ENCODE measurements at places on chromosomes 4 and X.

DNA sequence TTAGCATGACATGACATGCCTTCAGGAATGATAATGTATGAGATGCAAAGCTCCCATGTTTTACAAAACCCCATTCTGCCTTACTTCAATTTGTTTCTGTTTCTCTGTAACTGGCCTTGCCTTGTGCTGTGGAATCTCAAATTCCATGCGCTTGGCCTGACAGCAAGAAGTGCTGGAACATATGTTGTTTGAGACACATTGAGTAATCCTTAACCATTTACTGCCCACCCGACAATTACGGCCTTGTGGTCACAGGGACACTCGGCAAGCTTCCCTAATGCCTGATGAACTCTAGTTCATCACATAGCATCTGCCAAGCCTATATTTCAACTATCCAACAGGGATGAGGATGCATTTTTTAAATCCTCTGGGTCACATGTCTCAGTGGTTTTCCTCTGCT is 226.4 kb upstream of the CASK start:
- DNase-seq = no peak

- peak; percentile 81 for DNase-seq
These were observed 1.2 kb upstream of the NEUROG2 start for GRCh38 chr4:112517067-112517634.

DNA sequence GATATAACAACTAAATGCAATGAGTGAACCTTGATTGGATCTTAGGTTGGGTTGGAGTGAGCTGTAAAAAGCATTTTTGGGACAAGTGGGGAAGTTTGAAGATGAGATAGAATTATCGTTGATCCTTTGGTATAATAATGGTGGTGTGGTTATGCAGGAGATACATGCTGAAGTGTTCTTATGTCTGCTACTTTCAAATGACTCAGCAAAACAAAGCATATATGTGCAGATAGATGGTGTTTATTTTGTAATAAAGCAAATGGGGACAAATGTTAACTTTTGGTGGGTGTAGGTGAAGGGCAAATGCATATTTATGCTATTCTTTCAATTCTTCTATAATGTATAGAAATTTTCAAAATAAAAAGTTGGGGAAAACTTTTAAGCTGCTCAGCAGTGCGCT is 26.2 kb downstream of the RP2 start:
- DNase-seq = no peak

- no peak for DNase-seq
These were observed 27.6 kb downstream of the QRFPR start for GRCh38 chr4:121353213-121353612.

GRCh38 chr4:29817961-29818360 is 902.2 kb upstream of the PCDH7 start:
- DNase-seq = no peak

DNA sequence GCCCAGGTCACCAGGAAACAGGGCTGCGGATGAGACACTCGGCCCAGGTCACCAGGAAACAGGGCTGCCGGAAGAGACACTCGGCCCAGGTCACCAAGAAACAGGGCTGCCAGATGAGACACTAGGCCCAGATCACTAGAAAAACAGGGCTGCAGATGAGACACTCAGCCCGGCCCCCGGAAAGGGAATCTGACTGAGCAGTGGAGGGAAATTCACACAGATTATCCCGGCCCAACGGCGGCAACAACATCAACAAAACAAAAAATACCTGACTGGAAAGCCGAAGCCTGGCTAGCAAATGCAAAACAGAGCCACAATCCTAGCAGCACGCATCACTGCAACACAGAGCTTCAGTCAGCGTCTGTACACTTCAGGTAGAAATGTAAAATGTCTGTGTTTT is 20.7 kb downstream of the AFAP1 start:
- no peak for DNase-seq

DNA sequence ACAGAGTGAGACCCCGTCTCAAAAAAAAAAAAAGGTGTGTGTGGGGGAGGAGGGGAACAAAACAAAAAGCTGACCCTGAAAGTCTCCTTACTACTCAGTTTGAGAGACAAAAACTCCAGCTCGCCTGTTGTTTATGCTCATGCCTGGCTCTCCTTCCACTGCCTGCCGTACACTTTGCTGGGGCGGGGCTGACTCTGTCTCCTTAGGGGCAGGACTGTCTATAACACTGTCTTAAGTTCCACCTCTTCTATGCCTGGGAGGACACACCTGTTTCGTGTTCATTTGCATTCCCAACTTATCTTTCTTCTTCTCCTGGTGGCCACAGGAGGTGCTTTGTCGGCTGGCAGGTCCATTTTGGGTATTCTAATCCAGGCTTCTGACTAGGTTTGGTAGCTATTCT is 81.4 kb downstream of the MTNR1A start:
- DNase-seq = no peak

- no peak for DNase-seq
These were observed 68.9 kb downstream of the HTRA3 start for GRCh38 chr4:8338351-8338961.

DNA sequence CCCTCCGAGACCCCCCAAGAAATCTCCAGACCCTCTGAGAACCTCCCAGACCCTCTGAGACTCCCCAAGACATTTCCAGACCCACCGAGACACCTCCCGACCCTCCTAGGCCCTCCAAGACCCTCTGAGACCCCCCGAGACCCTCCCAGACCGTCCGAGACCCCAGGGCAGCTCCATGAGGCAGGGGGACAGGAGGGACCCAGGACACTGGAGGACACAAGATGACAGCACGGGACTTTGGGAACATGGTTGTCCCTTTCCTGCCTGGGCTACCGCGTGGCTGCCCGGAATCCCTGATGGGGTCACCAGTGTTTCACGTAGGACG is 10.3 kb downstream of the CTBP1 start:
- DNase-seq = no peak

DNA sequence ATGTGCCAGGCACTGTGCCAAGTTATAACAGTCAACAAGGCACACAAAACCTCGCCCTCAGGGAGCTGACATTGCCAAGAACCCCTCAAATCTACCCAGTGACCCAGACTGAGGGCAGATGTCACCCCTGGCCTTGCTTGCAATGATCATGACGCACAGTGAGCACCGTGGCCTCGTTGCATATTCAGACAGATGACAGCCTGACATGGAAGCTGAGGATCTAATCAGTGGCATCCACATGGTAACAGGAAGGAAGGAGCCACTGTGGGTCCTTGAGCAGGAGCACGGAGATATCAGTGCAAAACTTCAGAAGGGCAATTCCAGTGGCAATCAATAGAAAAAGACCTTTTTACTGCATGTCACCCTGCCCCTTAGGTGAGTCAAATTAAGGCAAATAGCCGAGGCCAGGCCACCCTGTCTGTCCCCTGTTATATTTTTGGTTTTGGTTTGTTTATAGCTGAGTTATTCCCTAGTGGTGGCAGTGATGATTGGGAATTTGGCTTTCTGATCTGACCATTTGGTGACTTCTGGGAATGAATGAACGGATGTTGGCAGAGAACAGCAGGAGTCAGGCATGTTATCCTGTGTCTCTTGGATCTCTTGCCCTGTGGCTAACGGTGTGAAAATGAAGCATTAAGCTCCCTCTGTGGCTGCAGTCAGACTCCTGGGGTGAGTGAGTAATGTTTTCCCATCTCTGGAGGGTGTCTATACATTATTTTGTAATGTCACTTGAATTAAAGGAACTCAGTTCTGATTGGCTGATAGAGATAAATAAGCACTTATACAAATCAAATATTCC is 20.4 kb downstream of the WDR13 start:
- no peak for DNase-seq

DNA sequence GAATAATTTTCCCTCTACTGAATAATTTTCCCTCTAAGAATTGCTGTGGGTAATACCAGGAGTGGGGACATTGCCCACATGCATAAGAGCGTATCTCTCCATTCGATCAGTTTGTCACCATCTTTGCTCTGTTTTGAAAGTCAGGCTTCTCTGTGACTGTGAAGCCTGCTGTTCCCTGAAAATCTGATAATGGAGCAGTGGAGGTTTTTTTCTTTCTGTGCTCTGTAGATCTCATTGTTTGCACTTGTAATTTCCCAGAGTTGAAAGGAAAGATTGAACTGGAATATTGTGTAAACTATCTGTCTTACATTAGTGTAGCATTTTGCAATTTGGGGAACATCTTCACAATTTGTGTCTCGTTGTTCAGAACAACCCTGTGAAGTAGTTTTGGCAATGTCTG is 4.3 kb downstream of the ZXDB start:
- DNase-seq = no peak

DNA sequence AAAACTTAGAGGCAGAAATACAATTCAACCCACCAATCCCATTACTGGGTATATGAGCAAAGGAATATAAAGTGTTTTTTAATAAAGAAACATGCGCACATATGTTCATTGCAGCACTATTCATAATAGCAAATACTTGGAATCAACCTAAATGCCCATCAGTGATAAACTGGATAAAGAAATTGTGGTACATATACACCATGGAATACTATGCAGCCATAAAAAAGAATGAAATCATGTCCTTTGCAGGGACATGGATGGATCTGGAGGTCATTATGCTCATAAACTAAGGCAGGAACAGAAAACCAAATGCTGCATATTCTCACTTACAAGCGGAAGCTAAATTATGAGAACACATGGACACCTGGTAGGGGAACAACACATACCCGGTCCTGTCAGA is 807.7 kb upstream of the INTU start:
- no peak for DNase-seq

DNA sequence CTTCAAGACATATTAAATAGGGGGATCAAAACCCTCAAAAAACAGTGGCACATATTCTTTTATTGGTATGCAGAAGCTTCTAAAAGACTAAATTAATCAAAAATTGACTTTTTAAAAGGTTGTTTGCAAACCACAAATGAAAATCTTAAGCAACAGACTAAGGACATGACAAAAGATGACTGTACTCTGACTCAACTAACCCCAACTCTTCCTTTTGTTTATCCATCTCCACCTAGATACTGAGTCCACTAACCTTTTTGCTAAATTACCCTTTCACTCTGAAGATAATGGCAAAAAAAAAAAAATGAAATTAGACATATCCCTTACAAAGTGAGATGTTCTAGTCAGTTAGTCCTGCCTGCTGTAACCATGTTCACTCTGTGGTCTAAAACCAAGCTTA is 91.6 kb upstream of the NLRP2B start:
- DNase-seq = no peak

DNA sequence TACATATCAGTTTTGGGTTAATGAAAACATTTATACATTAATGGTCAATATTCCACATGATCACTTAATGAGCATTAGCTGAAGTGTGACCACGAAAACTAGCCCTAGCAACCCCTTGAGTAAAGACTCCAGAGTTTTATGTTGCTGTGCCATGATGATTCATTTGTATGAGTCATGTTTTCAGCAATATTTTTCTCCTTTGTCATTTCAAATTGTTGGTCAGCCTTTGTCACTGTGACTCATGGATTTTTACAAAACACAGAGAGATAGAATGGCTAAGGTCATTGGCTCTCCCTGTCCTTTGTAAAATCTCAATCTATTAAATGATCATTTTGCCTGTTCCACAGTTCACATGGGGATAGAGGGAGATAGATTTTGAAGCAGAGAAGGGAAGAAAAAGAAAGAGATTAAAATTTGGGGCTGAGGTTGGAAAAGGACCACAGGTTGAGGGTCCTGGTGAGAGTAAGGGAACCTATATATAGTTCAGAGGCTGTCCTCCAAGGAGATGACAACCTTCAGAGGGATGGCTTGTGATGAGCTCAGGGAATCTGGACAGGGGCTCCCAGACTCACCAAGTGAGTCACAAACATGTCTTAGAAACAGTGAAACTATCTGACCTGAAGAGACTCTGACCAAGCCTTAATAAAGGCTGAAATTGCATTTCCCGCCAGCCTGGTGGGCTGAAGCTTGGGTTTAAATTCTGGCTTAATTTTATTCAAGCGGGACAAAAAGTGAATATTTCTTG is 25.6 kb downstream of the NR0B1 start:
- DNase-seq = no peak

DNA sequence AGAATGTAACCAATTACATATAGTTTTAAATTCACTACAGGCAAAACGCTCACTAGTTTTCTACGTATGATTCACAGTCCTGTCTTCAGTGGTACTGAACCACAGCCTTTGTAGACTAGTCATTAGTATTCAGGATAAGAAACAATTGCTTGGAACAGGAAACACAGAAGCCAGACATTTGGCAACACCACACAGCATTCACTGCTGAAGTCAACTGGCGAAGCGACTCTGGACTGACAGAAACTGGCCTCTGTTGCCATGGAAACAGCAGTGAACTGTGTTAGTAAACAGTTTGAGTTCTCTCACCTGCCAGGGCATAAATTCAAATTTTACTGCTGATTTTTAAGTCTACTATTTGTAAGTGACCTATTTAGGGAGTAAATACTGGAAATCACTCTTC is 57.6 kb downstream of the MAPK10 start:
- DNase-seq = no peak

DNA sequence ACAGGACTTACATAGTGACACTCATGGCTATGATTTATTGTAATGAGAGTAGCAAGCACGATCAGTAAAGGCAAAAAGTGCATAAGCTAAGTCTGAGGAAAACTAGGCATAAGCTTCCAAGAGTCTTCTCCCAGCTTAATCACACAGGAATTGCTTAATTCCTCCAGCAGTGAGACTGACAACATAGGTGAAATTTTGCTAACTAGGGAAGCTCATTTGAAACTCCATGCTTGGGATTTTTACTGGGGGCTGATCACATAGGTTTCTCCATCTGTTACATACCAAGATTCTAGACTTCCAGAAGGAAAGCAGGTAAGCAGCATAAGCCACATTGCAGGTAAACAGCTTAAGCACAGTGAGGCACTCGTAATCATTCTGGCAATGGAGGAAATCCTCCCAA is 71.8 kb upstream of the FHDC1 start:
- no peak for DNase-seq

GRCh38 chrX:45515262-45516215 is 314.9 kb upstream of the DIPK2B start:
- peak; percentile 12 for DNase-seq

DNA sequence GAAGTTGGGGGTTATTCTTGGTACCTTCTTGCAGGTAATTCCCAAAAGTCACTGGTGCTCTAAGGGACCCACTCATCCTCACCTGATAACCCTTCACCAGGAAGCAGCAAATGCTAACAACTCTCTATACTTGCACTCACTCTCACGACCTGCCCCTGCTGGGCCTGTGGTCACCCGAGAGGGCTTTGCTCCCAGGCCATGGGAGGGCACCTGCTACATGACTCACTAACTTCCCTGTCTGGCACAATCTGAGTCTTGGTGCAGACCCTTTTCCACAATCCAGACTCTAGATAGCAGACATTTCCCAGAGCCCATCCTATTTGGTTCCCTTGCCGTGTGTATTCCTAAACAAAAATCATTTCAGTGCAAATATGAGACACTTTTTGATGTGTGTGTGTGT is 403.8 kb upstream of the FAT1 start:
- no peak for DNase-seq

DNA sequence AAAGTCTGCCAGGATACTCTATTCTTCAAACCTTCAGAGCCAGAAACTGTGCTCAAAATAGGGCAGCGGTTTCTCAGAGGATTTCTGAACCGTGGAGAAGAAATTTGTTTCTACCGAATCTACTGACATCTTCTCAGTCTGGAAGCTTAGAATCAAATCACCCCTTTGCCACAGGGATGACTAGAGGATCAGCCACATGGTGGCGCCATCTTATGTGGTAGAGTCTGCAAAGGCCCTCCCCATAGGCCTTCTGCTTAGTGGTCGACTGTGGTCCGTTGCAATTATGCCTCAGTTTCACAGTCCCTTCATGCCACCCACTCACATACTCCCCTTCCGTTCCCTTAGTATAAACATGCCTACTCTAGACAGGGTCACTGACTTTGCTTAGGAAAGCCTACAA is 680.7 kb upstream of the SPANXN1 start:
- no peak for DNase-seq

All from GM20000 (cell line).